Epithelial cell of esophagus (primary cell): ENCODE measurements at places on chromosomes 2 and 18.

DNA sequence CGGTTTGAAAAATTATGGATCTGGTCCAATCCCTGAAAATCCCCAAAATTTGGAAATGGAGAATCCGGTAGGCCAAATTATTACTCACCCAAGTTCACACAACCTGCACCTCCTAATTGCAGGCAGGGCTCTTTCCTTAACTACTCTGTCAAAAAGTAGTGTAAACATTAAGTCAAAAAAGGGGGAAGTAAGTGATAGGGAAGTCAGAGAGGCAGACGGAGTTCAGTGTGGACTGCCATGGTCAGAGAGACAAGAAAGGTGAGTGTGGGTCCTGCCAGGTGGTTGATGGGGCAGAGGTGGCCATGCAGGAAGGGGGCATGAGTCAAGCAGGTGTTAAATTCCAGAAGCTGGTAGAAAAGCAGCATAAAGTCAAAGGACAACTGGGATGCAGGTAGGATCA lies 104.7 kb upstream of the STPG4 start:
- DNase-seq: no peak

GRCh38 chr18:57430079-57431001 lies 4.8 kb upstream of the ONECUT2 start:
- DNase-seq: no peak

DNA sequence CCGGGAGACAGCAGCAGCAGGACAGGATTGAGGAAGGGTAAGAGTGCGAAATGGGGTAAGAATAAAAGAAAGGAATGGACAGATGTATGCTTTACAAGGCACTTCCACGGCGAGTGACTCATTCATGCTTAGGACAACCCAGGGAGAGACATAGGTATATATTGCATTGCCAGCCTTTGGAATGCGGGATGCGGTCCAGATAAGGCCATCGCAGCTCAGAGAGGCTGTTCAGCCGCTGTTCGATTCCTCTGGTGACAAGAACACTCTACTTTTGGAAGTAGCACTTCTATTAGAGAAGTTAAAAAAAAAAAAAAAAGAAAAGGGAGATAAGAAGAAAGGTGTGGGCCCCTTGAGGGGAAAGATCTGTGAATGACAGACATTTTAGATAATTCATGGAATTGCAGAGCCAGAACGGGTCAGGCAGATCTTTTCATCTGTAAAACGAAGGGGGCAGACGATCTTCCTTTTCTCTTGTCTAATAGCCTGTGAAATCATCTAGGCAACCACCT lies 819 bp upstream of the NCOA1 start:
- peak; percentile 69 for DNase-seq

GRCh38 chr2:235776531-235776930 lies 282.7 kb downstream of the AGAP1 start:
- DNase-seq: no peak

- no peak for DNase-seq
Measured at GRCh38 chr2:221482666-221483455, 89.2 kb downstream of the EPHA4 start.

GRCh38 chr18:2168022-2168421 lies 403.3 kb downstream of the METTL4 start:
- DNase-seq: peak; percentile 67

DNA sequence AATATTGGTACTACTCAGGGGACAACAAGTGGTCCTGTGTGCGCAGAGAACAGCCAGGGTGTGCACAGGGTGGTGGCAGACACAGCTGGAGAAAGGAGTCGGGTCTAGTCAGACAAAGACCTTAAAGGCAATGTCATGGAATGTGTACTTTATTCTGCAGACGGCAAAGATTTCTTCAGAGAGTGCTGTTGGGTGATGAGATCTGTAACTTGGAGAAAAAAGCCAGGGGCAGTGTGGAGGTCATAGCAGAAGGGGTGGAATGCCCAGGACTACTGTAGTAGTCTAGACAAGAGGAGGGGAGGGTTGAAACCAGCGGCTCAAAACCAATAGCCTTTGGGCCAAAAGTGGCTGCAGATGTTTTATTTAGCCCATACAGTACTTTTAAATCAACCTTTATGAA lies 121.3 kb upstream of the ZFP36L2 start:
- DNase-seq: no peak

GRCh38 chr2:240458044-240458899 lies 22.8 kb downstream of the GPC1 start:
- DNase-seq: peak; percentile 49

DNA sequence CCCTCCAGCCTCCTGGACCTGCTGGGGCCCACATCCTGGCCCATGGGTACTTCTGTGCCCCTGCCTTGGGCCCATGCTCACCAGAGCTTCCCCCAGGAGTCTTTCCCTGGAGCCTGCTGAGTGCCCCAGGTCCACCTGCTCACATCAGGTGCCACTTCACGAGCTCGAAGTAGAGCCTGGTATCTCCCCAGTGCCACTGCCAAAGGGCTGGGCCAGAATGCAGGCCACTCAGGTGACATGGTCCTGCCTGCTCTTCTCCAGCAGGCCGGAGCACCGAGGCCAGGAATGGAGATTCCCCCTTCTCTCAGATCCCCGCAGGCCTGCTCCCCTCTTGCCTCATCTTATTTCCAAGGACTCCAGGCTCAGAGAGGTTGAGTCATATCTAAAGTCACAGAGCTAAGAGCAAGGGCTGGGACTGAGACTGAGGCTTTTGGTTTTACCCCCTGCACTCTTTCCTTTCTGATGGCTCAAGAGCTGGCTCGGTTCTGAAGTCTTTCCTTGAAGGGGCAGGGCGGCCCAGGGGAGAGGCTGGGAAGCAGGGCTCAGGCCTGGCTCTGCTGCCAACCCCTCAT lies 79.2 kb downstream of the HS1BP3 start:
- no peak for DNase-seq

DNA sequence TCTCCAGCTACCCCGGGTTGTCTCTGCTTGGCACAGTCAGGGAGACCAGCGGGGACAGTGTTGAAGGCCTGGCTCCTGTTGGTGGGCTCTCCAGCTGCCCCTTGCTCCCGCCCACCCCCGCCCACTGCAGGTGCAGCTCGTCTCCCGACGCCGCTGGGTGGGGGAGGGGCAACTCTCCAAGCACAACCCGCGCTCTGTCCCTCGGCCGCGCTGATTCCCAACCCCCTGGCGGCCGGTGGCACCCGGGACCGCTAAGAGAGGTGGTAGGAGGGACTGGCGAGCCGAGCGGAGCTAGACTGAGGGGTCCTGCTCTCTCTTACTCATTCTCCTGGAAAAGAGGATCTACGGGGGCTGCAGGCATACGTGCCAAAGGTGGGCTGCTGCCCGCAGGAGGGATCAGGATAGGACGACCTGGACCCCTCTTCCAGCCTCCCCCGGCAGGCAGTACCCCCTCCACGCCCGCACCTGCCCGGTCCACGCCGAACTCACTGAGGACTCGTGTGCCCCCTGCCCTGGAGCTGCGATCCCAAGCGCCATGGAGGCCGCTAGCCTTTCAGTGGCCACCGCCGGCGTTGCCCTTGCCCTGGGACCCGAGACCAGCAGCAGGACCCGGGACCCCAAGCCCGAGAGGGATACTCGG lies 44.5 kb downstream of the DDX18 start:
- DNase-seq: no peak

- no peak for DNase-seq
Measured at GRCh38 chr2:17311771-17312511, 206.3 kb downstream of the RAD51AP2 start.

- peak; percentile 55 for DNase-seq
Measured at GRCh38 chr2:85327160-85327821, 498 bp downstream of the TGOLN2 start.

DNA sequence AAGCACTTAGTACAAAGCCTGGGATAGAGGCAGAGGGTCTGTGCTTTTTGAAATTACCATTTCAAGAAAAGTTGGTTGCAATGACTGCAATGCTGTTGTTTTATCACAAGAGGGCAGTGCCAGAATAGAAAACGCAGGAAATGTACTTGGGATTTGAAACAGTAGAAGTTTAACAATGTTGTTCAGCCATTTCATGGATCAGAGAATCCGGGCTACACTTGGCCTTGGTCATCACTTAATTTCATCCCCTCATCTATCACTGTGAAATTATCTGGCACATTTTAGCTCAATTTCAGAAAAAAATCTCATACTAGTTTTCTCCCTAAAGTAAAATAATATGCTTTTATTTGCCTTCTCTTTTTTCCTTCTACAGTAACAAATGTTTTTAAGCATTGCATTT lies 70.8 kb downstream of the RAPGEF4 start:
- peak; percentile 56 for DNase-seq

GRCh38 chr18:44817831-44818473 lies 137.3 kb downstream of the SETBP1 start:
- no peak for DNase-seq

GRCh38 chr18:8396254-8396653 lies 213.0 kb upstream of the RAB12 start:
- DNase-seq: no peak
